ENCODE measurements at places on chromosomes 12 and 14.

GRCh38 chr12:40584763-40585162 is 107.5 kb upstream of the CNTN1 start:
- DNase-seq = no peak

- no peak for DNase-seq
These were observed 224.9 kb downstream of the NTF3 start for GRCh38 chr12:5656836-5657235.

DNA sequence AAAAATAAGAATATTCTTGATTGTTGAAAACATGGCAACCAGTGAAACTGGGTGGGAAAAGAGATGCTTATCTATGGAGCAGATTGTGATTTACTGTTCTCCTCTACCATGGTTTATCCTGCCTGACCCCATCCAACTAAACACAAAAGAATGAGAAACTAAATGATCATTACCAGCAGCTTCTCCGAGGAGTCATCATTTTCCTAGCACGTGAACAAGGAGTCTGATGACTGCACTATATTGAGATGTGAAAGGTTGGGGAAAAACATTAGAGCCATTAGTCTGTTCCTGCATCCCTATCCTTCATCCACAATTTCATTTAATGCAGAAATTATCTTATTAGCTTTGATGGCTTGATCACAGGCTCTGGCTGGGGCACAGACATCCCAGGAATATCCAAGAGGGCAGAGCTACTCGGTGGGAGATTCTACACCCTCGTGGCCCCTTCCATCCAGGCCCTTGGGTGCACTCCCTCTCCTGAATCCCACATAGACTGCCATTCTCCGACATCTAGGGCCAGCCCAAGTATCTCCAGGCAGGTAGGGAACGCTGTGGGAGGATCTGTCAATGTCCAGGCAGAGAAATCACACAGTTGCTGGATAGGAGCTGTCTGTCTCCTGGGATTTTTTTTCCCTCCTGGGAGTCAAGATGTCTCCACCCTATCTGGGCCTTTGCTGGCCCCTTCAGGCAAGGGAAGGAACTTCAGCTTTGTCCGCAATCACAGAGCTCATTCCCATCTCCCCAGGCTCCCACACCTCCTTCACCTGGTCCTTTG is 43.3 kb upstream of the DHRS4 start:
- peak; percentile 10 for DNase-seq

DNA sequence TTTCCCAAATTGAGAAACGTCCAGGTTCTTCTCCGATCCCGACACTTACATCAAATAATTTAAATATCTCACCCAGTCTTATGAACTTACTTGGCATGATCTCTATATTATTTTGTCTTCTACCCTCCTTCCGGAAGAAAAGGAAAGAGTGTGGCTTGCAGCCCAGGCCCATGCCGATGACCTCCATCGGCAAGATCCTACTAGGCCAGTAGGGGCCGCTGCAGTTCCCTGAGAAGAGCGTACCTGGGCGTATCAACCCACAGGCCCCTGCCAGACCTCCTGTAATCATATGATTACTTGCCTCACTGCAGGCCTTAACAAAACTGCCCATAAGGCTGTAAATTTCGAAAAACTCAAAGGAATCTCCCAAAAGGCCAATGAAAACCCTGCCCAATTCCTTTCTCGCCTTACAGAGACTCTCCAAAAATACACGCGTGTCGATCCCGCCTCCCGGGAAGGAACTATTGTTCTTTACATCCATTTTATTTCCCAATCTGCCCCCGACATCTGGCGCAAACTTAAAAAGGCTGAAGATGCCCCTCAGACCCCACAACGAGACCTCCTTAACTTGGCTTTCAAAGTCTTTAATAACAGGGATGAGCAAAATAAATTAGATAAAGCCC is 69.6 kb downstream of the MOK start:
- peak; percentile 68 for DNase-seq

GRCh38 chr14:42523666-42524065 is 917.0 kb downstream of the LRFN5 start:
- no peak for DNase-seq

GRCh38 chr14:35533357-35534207 is at the start of gene INSM2:
Gene INSM2, plus strand, starts transcription at chr14:35534164. Its CDS starts 89 bp downstream, at chr14:35534253.
- peak; percentile 15 for DNase-seq

GRCh38 chr12:109739747-109740693 is 26.4 kb downstream of the FAM222A start:
- no peak for DNase-seq

DNA sequence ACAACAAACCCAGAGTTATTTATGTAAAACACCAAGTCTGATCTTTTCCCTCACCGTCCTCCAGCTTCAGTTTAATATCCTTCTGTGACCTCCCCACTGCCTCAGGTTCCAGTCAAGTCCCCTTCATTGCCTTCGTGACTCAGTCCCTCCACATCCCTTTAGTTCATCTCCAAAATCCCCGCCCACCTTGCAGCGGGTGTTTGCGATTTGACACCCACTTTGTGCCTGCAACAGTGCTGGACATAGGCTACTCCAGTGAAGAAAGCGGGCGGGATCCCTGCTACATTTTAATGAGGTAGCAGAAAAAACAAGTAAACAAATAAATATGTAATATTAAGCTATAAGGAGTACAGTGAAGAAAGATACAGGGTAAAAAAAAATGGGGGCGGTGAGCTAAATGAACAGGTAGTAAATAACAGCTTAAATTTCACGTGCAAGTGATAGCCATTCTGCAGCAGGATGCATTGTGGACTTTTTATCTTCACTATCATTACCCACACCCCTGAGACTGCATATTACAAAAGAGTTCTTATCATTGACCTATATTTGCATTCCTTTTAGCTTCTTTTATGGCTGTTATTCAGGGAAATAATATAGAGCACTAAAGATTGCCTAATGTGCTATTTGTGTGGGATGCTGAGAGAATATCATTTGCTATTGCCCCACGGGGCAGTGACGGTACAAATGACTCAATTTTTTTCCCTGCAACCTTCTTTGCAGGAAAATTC is 222.8 kb upstream of the NUDT4 start:
- DNase-seq = no peak

DNA sequence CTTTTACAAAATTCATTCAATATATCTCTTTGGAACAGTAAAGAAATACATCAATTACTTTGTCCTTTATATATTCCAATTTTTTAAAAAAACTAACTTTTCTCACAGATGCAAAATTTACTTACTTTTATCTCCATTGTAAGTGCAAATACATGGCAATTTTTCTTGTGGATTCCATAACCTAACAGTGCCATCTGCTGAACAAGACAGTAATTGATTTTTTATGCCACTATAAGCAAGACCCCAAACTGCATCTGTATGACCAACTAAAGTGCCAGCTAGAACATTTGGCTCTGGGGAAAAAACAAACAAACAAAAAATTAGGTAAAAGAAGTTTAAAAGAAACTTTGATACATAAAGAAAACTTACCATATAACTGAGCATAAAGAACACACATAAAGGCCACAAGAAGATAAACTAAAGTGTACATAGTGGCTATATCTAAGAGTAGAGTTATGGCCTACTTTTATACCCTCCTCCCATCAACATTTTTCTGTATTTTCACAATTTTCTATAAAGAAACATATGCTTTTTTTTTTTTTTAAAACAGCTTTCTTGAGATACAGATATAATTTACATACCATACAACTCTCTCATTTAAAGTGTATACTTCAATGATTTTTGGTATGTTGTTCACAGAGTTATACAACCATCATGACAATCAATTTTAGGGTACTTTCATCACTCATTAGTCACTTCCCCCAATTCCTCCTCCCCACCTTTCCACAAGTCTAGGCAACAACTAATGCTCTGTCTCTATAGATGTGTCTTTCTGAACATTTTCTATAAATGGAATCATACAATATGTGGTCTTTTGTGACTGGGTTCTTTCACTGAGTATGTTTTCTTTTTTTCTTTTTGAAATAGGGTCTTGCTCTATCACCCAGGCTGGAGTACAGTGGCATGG is 32.6 kb downstream of the COCH start:
- peak; percentile 26 for DNase-seq

GRCh38 chr14:68246074-68246785 is 426.7 kb downstream of the RAD51B start:
- no peak for DNase-seq

- DNase-seq = no peak
These were observed 20.6 kb downstream of the PIK3C2G start for GRCh38 chr12:18281941-18282340.

DNA sequence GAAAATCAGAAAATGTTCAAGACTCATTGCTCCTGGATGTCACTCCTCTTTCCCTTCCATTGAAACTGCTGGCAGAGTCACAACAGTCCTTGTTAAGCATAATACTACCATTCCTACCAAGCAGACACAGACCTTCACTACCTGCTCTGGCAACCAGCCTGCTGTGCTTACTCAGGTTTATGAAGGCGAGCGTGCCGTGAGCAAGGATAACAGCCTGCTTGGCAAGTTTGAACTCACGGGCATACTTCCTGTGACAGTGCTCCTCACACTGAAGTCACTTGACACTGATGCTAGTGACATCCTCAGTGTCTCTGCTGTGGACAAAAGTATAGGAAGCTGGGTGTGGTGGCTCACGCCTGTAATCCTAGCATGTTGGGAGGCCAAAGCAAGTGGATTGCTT is 15.7 kb upstream of the PHETA1 start:
- DNase-seq = no peak

- no peak for DNase-seq
These were observed 7.4 kb downstream of the TCP11L2 start for GRCh38 chr12:106309671-106310505.

DNA sequence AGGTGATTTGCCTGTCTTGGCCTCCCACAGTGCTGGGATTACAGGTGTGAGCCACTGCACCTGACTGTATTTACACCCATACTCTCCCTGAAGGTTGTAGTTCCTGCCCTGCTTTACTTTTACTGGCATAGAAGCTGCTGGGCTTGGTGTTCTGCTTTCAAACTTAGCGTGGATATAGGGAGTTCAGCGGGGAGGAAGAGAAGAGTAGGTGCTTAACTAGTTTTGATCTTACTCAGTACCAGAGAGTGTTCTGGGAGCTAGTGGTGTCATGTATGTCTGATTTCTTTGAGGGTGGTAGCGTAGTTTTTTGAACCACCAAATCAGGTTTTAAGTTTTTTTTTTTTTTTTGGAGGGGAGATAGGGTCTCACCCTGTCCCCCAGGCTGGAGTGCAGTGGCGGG is 13.8 kb downstream of the RCOR1 start:
- DNase-seq = no peak

GRCh38 chr12:92008345-92008744 is 137.3 kb downstream of the BTG1 start:
- DNase-seq = no peak

DNA sequence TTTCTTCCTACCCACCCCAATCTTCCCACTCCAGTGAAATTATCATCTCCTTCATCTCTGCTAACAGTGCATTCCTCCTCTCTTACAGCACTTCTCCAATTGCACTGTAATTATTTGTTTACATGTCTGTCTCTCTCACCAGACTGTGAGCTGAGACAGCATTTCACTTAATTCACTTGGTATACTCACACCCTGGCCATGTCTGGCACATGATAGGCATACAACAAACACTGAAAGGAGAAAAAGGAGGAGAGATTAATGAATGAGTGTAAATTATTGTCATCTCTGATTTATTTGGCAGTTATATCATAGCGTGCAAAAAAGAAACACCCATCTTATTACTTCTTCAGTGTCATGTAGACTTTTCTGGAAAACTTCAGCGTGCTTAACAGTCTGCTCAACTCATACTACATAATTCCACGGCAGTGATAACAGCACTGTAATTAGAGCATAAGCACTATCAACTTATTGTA is 452.3 kb downstream of the ADAMTS20 start:
- DNase-seq = no peak

DNA sequence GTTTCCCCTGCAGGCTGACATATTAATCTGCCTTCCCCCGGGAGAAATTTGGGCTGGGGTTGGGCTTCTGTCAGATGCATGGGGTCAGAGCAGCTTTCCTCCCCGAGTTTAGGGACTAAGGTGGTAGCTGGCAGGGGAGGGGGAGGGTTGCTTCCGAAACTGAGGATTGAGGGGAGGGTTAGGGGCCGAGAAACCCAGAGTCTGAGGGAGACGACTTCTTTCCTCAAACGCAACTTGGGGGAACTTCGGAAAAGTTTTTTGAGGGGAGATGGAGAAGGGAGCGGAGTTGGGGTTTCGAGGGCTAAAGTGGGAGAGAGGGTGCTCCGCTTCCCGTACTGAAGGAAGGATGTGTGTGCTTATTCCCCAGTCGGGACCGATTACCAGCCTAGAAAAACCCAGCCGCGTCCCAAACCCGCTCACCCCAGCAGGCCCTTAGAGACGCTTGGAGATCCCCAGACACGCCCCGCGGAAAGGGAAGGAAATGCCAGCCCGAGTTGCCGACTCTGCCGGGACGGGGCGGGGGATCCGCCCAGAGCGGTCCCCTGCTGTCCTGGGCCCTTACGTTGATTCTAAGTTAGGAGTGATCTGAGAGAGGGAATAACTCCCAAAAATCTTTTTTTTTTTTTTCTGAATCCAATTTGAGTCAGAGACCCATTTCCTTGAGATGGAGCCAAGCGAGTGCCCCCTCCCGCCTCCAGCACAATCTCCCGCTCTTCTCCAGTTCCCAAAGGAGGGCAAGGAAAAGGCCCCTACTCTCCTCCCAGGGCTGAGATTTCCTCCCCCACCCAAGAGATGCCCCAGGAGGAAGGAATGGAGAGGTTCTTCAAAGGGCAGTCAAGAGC is 61.9 kb downstream of the SMUG1 start:
- DNase-seq = no peak

DNA sequence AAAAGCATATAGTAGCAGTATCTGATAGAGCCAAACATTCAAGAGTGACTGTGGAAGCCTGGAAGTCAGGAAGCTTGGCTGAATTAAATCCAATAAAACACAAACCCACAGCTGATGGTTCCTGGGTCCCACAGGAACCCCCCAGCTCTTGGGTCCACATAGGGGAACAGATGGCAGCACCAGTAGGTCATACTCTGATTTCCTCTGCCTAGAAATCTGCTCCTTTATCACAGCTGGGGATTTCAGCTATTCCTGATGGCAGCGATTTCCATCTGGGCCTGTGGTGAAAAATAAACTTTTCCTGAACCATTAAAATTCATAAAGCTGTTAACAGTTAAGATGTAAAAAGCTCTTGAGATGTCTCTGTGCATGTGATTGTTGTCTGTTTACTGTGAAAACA is 202.0 kb upstream of the FRMD6 start:
- DNase-seq = no peak

DNA sequence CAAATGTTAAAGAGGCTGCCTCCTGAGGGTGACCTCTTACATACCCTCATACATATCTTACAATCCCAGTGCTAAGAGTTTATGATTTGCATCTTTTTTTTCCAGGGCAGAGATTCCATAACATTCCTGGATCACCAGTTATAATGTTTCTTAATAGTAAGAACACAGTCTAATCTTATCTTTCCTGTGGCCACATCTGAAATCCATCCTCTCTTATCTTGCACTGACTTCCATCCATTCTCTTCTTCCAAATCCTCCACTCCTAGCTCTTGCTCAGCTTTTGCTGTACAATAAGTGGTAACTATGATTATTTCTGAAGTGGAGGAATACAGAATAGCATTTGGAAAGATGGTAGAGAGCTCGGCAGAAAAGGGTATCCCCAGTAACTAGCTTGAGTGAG is 6.3 kb downstream of the CALCOCO1 start:
- DNase-seq = no peak

GRCh38 chr12:67348683-67349082 is 79.5 kb downstream of the CAND1 start:
- no peak for DNase-seq
